ENCODE measurements at places on chromosomes 12 and 14. TPM values are rescaled to one million over a fixed set of nuclear protein-coding genes. Genes with fewer than 3 reads are reported as not detected.

DNA sequence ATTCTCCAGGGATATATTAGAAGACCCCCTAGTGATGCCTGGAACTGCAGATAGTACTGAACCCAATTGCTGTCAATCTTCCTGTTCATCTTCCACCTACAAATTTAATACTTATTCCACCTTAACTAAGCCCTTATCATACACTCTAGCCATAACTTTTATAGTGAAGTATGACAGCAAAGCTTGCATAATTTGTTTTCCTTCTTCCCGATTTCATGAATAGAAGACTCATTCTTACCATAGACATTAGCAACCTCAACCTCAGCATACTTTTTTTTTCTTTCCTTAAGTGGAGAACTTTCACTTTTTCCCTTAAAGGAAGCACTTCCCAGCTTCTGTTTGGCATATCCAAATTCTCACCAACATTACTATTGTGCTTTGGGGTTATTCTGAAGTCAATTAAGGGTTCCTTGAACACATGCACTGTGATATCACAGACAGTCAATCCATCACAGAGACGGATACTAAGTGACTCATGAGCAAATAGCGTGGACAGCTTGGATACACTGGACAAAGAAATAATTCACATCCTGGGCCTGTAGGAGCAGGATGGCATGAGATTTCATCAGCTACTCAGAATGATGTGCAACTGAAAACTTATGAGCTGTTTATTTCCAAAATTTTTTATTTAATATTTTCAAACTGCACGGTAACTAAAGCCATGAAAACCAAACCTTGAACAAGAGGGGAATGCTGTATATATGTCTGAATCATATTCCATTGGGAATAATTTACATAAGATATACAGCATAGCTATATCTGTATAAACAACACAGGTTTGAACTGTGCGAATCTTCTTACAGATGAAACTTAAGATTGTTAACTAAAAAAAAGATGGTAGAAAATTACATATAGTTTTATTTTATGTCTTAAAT, 63.9 kb downstream of the SYT1 start:
- DNase-seq, result no peak

- no peak for DNase-seq
Observed at GRCh38 chr12:87779858-87780498, 249.2 kb downstream of the C12orf50 start.

- no peak for DNase-seq
Observed at GRCh38 chr14:101373690-101374295, 187.5 kb upstream of the DIO3 start.

GRCh38 chr12:8080120-8080519, 2.0 kb upstream of the NECAP1 start:
- no peak for DNase-seq

- peak; percentile 38 for DNase-seq
Observed at GRCh38 chr12:119444462-119445044, 110.0 kb downstream of the CCDC60 start.

GRCh38 chr12:3987571-3987970, 114.4 kb upstream of the PARP11 start:
- no peak for DNase-seq

DNA sequence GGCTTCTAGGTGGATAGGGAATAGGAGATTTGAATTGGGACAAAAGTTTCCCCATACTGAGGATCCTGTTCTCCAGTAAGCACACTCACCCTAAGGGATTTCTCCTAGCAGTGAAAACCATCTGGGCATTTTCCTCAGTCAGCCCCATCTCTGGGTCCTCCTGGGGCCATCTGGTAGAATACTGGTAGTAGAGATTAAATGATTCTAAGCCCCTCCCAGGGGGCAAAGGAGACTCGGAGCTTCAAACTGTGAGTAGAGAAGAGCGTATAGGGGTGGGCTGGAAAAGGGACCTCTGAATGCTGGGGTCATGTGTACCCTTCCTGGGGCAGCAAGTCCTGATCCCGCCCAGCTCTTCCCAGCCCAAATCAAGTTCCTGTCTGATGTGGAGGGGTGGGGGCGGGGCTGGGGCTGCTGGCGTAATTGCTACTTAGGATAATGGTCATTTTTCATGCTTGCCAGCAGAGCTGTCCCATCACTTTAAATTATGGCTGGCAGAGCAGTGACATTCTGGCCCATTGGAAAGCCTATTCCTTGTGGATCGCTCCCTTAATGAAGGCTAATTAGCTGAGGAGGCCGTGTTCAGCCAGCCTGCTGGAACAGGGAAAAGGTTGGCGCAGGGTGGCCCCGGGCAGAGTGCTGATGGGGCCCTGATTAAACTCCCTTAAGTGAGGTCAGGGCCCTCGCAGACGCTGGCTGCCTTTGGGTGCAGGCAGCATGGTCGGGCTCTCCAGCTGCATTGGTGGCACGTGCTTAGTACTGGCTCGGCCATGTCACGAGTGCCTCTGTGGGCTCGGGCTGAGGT, 127.8 kb downstream of the TSPAN9 start:
- DNase-seq, result no peak

The RAD51AP1 gene
- 16.1 TPM for total RNA-seq

GRCh38 chr14:99478128-99478527, 2.5 kb downstream of the SETD3 start:
- no peak for DNase-seq

- peak; percentile 81 for DNase-seq
Observed at GRCh38 chr12:67630373-67631088, 18.0 kb upstream of the DYRK2 start.

- DNase-seq, result peak; percentile 42
Observed at GRCh38 chr14:69093631-69094421, 59.1 kb downstream of the DCAF5 start.

- peak; percentile 24 for DNase-seq
Observed at GRCh38 chr12:107492393-107493134, 193.0 kb upstream of the PWP1 start.

DNA sequence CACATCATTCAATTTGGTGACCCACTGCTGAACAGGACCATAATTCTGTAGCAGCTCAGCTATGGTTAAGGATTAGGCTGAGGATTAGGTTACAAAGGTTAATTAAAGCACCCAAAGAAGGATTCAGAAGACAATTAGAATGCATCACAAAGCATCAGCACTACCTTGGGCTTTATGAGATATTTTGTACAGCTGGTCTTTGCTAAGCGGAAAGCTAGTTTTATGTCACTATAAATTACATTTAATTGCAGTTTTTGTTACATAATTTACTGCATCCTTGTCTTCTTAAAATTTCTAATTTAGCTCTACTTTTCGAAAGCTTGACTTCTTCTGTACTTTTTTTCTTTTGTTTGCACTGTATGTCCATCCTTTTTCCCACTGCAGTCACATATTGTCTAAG, 711.5 kb downstream of the RPS29 start:
- no peak for DNase-seq

The SLC10A1 gene
- not detected for total RNA-seq

The KLRB1 gene
- not detected for total RNA-seq

- peak; percentile 66 for DNase-seq
Observed at GRCh38 chr14:90518941-90519256, 122.1 kb downstream of the CALM1 start.

The FAM177A1 gene
- 36.6 TPM for total RNA-seq

The SIX4 gene
- 3.2 TPM for total RNA-seq

GRCh38 chr12:11728154-11728755, 78.8 kb downstream of the ETV6 start:
- DNase-seq, result no peak

GRCh38 chr12:45224311-45224710, 8.4 kb downstream of the ANO6 start:
- DNase-seq, result no peak

- no peak for DNase-seq
Observed at GRCh38 chr12:116458492-116458891, 100.7 kb upstream of the MAP1LC3B2 start.

DNA sequence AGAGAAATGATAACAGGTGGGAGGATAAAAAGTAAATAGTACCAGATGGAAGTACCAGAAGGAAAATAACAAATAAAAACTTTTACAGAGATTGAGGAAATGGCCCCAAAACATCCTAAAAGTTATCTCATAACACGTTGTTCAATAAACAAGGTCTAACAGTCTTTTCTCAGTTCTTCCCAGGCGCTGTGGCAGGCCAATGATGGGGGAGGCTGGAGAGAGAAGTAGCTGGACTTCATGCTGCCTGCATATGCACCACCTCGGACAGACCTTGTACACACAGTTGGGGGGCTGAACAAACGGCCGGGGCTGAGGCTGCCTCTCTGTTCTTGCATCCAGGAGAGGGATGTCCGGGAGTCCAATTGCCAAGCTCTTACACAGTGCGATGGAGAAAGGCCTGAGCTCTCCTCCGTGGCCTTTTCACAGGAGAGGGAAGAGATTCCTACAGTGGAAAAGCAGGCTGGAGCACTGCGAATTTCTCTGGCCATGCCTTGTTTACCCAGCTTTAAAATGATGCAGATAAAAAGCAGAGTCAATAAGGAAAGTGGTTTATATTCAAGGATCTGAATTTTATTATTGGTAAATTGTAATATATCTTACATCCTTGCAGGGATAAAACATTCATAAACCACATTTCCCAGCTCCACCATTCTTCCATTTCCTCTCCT, 109.8 kb downstream of the PHLDA1 start:
- peak; percentile 33 for DNase-seq

The GNB3 gene
- 0.89 TPM for total RNA-seq

- DNase-seq, result no peak
Observed at GRCh38 chr12:64806593-64807460, 17.6 kb upstream of the TBC1D30 start.

Data from stomach (tissue), 19 donors.